ENCODE measurements at places on chromosomes 5 and 9.

DNA sequence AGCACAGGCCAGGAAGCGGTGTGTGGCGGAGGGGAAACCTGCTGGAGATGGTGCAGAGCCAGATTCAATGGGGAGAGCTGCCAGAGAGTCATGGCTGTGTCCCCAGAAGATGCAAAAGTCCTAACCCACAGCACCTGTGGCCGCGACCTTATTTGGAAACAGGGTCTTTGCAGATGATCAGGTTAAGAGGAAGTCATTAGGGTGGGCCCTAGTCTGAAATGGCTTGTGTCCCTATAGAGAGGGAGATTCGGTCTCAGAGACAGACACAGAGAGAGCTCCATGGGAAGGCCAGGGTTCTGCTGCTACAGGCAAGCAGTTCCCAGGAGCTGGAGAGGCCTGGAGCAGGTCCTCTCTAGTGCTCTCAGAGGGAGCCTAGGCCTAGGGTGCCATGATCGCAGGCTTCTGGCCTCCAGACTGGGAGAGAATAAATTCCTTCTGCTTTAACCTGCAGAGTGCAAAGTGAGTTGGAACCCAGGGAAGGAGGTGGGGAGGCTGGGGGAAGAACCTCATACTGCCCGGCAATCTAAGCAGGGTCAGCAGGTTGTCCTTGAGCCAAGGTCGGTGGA lies 1.9 kb upstream of the LPCAT1 start:
- DNase-seq = no peak

GRCh38 chr5:94268226-94268625 lies 350.2 kb downstream of the KIAA0825 start:
- no peak for DNase-seq

- DNase-seq = peak; percentile 93
Measured at GRCh38 chr9:107712390-107712789, 222.8 kb upstream of the KLF4 start.

DNA sequence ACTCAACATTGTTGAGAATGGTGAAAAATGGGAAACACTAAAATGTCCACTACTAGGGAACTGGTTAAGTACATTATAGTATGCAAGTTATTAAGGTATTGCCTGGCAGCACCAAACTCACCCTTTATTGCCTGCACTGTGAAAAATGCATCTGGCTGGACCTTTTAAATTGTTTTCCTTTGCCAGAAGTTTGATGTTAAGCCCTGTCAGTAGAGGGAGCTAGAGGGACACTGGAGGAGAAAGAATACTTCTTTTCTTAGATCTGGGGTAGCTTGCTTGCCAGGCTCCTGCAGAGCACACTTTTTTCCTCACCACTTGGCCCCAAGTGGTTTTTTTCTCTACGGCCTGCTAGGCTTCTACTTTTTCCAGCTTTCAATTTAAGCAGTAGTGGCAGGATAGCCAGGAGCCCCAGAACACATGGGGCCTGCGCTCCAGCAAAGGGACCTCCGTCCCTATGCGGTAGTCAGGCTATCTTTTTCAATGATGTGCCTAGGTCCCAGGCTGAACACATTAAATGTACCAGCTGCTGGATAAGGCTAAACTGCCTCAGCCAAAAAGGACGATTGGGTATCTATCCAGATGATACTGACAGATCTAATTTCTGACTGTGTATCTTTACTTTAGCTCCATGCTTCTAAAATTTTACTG lies 8.0 kb upstream of the HABP4 start:
- DNase-seq = peak; percentile 53

- DNase-seq = no peak
Measured at GRCh38 chr9:136700959-136701667, 11.3 kb upstream of the DIPK1B start.

- DNase-seq = no peak
Measured at GRCh38 chr5:61635271-61635670, 303.2 kb downstream of the ZSWIM6 start.

DNA sequence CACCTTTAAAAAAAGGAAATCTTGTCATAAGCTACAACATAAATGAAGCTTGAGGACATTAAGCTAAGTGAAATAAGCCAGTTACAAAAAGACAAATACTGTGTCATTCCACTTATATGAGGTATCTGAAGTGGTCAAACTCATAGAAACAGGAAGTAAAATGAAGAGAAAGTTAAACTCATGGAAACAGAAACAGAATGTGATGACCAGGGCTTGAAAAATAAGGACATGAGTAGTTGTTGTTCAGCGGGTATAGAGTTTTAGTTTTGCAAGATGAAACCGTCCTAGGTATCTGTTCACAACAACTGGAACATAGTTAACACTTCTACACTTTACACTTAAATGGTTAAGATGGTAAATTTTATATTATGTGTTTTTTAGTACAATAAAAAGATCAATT lies 47.8 kb upstream of the SLC1A3 start:
- DNase-seq = no peak

- no peak for DNase-seq
Measured at GRCh38 chr9:2615497-2615896, 6.1 kb upstream of the VLDLR start.

DNA sequence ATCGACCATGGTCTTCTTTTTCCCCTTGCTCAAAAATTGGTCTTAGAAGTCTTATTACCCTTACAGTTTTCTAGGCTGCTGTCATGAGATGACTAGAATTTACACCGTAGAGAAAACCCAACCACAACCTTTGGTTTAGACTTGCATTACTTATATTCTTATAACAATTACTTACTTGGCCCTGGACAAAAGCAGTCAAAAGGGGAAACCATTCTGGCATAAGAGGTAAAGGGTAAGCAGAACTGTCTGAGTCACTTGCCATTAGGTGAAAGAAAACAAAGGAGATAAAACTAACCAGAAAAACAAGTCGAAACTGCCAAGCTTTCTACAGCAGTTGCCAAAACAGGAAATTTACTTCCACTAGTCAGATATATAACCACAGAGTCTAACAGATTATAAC lies 17.9 kb downstream of the TMEM245 start:
- peak; percentile 81 for DNase-seq

DNA sequence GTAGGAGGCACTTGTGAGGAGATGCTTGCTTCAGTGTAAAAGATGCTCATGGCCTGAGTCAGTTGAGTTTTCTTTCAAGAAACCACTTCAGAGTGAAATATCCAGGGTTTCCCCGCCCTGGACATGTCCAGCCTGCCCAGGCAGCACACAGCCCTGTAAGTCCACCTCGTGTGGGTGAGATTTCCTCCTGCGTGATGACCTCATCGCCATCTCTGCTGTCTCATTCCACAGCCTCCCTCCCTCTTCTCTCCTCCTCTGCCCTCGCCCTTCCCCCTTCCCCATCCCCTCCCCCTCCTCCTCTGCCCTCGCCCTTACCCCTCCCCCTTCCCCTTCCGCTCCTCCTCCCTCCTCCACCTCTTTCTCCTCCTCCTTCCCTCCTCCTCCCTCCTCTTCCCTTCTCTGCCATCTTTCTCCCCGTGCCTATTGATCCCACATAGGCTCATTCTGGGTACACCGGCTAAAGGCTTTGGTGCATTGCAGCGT lies 34.0 kb upstream of the NCS1 start:
- peak; percentile 94 for DNase-seq

DNA sequence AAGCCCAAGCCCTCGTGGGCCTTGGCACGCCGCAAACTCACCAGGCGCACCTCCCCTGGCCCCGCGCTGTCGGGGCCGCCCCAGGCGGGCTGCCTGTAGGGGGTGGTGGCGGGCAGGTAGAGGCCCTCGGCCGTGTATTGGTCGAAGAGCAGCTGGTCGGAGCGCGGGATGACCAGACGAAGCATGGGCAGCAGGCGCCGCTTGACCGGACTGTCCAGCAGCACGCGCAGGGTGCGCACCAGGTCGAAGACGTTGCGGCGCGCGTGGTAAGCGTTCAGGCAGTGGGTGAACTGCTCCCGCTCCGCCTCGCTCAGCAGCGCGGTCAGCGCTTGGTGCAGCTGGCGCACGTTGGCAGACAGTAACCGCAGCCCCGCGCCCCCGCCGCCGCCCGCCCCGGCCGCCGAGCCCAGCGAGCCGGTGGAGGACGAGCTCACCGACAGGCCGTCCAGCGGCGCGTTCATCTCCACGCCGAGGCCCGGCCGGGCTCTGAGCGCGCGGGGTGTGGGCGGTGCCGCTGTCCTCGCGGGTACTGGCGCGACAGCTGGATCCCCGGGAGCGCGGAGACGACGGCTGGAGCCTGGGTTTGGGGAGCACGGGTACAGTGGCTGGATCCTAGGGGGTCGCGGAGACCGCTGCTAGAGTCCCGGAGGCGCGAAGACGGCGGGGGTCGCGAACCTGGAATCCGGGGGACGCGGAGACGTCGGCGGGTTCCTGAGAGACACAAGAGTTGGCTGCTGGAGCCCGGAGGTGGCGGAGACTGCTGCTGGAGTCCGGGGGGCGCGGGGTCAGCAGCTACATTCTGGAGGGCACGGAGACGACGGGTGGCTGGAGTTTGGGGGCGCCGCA lies 709 bp downstream of the WHRN start:
- no peak for DNase-seq

- DNase-seq = no peak
Measured at GRCh38 chr5:138712791-138713190, 40.4 kb upstream of the CTNNA1 start.

DNA sequence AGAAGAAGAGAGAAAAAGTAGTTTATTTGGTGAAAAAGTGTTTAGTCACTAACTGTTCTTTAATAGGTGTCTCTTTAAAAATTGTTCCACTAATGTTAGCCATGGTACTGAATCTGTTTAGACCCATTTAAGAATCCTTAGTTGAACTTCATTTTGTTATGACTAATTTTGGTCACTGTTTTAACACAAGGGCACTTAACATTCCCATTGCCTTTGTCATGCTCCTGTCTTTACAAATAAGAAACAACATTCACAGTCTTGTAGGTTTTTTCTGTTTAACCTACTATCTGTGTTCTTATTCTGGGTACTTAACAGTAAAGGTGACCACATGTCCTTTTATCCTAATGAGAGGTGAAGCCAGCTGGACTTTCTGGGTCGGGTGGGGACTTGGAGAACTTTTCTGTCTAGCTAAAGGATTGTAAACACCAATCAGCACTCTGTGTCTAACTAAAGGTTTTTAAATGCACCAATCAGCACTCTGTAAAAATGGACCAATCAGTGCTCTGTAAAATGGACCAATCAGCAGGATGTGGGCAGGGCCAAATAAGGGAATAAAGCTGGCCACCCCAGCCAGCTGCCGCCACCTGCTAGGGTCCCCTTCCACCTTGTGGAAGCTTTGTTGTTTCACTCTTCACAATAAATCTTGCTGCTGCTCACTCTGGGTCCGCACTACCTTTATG lies 116.7 kb downstream of the WDR70 start:
- DNase-seq = peak; percentile 66

DNA sequence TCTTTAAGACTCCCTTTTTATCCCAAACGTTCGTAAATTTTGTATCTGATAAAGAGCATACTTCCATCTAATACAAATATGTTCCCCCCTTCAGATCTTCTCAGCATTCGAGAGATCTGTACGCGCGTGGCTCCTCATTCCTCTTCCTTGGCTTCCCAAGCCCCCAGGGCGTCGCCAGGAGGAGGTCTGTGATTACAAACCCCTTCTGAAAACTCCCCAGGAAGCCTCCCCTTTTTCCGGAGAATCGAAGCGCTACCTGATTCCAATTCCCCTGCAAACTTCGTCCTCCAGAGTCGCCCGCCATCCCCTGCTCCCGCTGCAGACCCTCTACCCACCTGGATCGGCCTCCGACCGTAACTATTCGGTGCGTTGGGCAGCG lies 19.9 kb downstream of the CDKN2A start:
- no peak for DNase-seq

GRCh38 chr9:123069010-123069481 lies 35.6 kb downstream of the GPR21 start:
- no peak for DNase-seq

- no peak for DNase-seq
Measured at GRCh38 chr5:41918105-41918504, 7.0 kb upstream of the FBXO4 start.

DNA sequence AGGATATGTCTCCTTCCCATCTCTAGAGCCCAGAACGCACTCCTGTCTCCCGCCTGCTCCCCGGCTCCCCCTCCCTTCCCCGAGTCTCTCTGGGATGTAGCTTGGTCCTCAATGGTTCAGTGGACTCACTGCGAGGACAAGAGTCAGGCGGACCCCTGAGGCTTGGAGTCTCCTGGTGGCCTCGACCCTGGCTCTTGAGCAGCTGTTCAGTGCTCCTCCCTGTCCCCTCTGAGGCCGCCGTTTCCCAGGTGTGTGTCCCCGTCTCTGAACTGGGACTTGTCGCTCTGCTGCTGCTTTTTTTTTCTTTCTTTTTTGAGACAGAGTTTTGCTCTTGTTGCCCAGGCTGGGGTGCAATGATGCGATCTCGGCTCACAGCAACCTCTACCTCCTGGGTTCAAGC lies 44.8 kb upstream of the IER5L start:
- DNase-seq = no peak

GRCh38 chr9:130682421-130683121 lies 11.0 kb upstream of the EXOSC2 start:
- DNase-seq = peak; percentile 68

GRCh38 chr9:105154723-105155191 lies 89.7 kb upstream of the SLC44A1 start:
- peak; percentile 24 for DNase-seq

- DNase-seq = no peak
Measured at GRCh38 chr5:95369782-95370181, 21.4 kb upstream of the FAM81B start.

- peak; percentile 1 for DNase-seq
Measured at GRCh38 chr5:166562246-166562645, 1729.2 kb upstream of the WWC1 start.

- no peak for DNase-seq
Measured at GRCh38 chr5:160271396-160271795, 41.0 kb downstream of the CCNJL start.

DNA sequence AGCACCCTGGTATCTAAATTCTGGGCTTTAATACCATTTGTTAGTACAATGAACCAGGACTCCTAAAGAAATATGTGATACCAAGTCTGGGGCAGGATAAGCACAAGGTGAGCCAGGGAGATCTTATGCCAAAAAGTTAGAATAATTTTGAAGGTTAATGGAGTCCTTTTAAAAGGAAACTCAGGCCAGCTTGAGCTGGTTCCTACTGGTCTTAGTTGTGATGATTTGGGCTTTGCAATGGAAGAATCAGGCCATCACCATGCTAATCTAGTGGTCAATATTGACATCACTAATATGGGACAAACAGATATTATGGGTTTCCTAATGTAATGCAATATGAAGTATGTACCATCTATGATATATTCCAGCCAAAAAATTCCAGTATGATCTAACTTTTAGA lies 7.5 kb upstream of the SPATA9 start:
- DNase-seq = no peak

DNA sequence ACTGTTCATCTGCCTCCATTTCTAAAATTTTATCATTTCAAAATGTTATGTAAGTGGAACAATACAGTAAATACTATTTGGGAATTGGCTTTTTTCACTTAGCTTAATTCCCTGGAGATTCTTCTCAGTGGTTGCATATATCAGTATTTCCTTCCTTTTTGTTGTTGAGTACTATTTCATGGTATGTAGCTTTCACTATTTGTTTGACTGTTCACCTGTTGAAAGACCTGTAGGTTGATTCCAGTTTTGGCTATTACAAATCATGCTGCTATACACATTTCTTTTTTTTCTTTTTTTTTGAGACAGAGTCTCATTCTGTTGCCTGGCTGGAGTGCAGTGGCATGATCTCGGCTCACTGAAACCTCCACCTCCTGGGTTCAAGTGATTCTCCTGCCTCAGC lies 33.0 kb upstream of the PWWP2A start:
- no peak for DNase-seq

GRCh38 chr9:100485196-100485595 lies 12.2 kb downstream of the TMEFF1 start:
- no peak for DNase-seq

GRCh38 chr9:134875371-134875770 lies 5.2 kb upstream of the FCN2 start:
- DNase-seq = no peak

GRCh38 chr9:72477930-72478518 lies 43.4 kb upstream of the TMC1 start:
- DNase-seq = peak; percentile 85

Measured in HT1080 (cell line).